Motor neuron (in vitro differentiated cells): ENCODE measurements at places on chromosomes 7 and 10. TPM values are rescaled to one million over a fixed set of nuclear protein-coding genes. Genes with fewer than 3 reads are reported as not detected.

The VIPR2 gene
- total RNA-seq, result 0.73 TPM in 1 of 2 replicates, not detected in the other

DNA sequence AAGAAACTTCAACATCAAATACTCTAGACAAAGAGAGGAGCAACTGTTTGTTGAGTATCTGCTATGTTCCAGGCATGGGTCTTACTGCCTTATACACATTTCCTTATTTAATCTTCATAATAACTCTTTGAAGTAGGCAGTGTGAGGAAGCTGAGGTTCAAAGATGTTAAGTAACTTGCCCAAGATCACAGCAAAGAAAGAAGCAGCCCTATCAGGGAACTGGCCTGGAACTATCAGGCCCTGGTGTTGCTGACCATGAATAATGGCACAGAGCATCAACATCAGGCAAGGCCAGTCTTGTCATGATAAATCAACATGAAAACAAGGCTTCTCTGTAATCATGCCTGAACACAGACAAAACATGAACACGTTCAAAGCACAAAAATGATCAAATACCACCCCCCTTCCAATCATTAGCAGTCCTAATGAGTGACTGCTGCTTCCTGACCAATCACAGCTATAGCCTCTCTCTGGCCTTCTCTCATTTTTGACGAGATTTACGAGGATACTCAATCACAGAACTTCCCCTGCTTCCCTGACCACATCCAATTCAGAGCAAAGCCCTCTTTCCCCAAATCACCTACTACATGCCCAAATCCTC, 2.3 kb downstream of the GSDME start:
- no peak for ATAC-seq

The PRSS58 gene
- total RNA-seq, result not detected in 2 replicates

The TLX1 gene
- not detected in 2 replicates for total RNA-seq

The PIP4K2A gene
- total RNA-seq, result 16.9 and 20.5 TPM in 2 replicates

GRCh38 chr7:107785926-107786325, 17.1 kb downstream of the SLC26A3 start:
- no peak for ATAC-seq

The CSGALNACT2 gene
- 10.7 and 11.6 TPM in 2 replicates for total RNA-seq

The PRDX3 gene
- total RNA-seq, result 78.5 TPM in 2 replicates

The SFTPA1 gene
- total RNA-seq, result 0.38 TPM in 1 of 2 replicates, not detected in the other
